Cerebellar nuclear complex (tissue), 1 donor: ENCODE measurements at places on chromosomes 1 and 21.

DNA sequence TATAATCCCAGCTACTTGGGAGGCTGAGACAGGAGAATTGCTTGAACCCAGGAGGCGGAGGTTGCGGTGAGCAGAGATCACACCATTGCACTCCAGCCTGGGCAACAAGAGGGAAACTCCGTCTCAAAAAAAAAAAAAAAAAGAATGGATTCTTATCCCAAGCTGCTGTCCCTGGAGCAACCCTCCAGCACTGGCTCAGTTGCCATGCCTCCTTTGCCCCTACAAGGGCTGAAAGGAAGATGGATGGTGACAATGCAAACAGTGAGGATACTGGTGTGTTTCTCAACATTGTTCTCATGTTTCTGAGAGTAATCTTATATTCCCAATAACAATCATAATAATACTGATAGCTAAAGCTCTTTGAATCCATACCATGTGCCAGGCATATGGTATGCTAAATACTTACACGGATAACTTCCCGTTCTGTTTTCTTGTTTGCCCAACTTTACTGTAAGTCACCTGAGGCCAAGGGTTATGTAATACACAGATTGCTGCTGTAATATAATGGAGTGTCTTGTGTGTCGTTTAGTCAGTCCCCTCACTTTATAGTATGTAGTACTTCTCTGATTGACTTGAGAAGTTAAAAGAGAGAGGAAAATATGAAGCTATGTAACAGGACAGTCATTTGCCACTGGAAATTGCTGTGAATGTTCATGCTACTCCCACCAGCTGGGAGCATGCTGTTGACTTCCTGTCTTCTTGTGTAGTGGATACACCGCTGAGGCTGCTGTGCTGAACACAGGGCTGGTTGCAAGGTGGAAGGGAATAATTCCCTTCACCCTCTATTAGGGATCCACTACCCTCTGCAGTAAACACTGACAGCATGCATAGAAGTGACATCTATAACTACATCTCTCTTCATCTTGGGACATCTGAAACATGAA is 153.6 kb downstream of the CNIH3 start:
- DNase-seq, result no peak

DNA sequence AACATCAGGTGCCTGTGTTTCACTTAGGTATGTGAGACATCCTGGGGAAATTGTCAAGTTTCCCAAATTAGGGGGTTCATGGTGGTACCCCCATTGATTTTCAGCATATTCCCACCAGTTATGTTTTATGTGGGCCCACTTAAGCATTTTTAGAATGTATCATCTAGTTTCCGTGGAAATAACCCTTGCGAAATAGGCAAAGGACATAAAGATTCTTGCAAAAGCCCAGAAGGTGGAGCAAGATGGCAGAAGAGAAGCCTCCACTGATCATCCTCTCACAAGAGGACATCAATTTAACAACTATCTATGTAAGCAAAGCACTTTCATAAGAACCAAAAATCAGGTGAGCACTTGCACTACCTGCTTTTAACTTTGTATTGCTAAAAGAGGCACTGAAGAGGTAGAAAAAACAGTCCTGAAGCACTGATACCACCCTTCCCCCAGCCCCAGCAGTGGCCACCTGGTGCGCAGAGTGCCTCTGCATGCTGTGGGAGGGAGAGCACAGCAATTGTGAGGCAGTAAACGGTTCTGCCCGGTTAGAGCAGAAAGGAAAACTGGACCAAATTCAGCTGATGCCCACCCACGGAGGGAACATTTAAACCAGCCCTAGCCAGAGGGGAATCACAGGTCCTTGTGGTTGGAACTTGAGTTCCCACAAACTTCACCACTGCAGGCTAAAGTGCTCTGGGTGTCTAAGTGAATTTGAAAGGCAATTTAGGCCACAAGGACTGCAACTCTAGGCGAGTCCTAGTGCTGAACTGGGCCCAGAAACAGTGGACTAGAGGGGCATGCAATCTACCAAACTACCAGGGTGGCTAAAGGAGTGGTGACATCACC is 23.2 kb downstream of the MCOLN2 start:
- DNase-seq, result no peak

DNA sequence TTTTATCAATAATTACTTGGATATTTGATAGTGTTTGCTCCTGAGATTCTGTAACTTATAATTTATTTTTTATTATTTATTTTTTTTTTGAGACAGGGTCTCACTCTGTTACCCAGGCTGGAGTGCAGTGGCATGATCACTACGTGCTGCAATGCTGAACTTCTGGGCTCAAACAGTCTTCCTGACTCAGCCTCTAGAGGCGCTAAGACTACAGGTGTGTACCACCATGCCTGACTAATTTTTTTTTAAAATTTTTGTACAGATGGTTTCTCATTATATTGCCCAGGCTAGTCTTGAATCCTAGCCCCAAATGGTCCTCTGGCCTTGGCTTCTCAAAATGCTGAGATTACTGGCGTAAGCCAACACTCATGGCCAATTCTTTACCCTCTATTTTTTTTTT is 845.5 kb upstream of the ADGRL4 start:
- DNase-seq, result no peak

DNA sequence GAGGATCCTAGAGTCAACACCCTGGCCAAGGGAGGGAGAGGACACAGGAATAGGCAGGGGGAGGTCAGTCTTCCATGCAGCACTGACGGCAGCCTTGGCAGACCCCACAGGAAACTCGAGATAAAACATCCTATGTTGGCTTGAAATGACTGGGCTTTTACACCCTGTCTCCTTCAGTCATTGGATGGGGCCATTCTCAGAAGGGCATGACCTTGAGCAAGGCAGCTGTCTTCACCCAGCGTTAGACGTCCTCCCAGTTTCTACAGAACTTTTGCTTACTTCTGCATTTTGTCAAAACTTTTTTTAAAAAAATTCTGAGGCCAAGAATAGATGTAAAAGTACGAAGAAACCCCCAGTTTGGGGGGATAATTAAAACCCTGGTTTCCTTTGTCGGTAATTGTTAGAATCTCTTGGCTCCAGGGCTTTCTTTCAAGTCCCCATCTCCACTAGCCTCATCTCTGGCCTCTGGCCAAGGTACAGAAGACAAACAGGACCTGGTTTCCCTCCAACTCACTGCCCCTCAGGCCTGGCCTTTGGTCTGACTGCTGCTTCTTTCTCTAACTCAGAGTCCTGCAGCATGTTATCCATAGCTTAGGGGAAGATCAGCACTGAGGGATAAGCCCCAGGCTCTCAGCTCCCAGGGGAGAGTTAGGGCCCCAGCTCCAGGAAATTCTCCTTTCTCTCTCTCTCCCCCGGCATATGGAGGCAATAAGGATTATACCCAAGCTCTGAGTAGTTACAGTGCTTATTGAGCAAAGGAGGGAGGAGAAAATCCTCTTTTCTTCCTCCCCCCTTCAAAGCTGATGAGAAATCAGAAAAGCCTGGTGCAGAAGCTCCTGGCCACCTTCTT is 51.6 kb upstream of the KCND3 start:
- no peak for DNase-seq

DNA sequence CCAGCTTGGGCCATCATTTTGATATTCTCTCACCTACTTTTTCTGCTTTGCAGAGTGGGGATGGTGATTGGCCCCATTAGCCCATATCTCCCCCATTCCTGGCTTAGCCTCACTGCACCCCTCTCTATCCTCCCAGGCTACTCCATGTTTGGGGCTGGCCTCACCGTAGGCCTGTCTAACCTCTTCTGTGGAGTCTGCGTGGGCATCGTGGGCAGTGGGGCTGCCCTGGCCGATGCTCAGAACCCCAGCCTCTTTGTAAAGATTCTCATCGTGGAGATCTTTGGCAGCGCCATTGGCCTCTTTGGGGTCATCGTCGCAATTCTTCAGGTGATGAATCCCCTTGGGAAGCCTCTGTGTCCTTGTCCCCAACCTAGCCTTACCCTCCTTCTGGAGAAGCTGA is 2.1 kb upstream of the B4GALT2 start:
- DNase-seq, result no peak

DNA sequence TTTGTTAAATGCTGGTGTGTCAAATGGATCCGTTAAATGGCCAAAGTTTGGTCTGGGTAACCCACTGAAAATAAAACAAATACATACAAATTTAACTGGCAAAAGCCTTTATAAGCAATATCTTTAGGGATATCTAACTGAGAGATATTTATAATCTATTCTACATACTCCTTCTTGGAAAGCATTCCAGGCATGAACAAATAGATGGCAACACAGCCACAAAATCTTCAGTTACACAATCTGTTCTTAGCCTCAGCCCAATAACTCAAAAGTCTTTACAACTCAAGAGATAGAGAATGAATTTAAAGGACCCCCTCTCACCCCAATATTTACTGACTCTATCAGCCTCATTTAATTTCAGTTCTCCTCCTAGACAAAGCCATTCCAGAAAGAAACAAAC is 58.7 kb downstream of the NRDC start:
- no peak for DNase-seq

- no peak for DNase-seq
These were observed 526.7 kb upstream of the ADAMTS5 start for GRCh38 chr21:27493542-27493941.

DNA sequence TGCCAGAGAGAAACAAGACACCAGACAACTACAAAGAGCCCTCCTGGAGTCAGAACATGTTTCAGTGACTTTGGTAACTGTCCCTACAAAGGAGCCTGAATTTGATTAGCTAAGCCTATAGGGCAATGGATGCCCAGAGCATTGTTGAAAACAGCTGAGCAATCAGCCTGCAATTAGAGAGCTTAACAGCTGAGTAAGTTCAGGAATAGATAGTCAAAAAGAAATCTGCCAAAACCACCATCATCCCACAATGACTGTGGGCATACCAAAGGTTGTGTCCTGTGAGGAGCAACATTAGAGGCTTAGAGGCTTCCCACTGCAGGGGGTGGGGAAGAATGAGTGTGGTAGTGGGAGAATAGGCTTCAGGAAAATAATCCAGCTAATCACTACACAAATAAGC is 32.1 kb downstream of the SH3BP5L start:
- no peak for DNase-seq

- no peak for DNase-seq
These were observed 415.7 kb upstream of the ESRRG start for GRCh38 chr1:217138799-217139466.

DNA sequence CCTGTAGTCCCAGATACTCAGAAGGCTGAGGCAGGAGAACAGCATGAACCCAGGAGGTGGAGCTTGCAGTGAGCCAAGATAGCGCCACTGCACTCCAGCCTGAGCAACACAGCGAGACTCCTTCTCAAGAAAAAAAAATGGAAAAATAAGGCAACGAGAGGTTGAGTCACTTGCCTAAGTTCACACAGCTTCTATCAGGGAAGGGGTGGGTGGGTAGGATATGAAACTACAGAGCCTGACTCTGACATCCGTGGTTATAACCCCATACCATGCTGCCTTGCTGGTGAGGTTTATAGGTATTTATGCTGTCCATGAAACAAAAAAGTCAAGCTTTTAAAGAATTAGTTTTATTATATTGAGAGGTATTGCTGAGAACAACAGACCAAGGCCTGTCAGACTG is 61.5 kb upstream of the RAB4A start:
- no peak for DNase-seq

DNA sequence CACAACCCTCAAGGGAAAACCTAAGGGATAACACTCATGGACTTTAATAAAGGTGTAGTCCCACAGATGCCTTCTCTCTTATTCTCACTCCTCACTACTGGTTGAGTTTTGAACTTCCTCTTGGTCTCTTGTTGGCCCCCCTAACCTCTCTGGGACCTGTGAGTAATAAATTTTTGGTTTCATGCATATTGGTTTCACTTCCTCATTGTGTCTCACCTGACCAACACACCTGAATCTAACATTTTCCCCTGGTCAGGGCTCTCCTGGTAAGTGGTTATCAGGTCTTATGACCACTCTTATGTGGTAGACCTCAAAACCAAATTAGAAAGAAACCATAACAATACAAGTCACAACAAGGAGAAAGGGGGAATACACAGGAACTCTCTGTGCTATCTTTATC is 60.5 kb upstream of the PRMT6 start:
- no peak for DNase-seq

- no peak for DNase-seq
These were observed 61.6 kb downstream of the CD46 start for GRCh38 chr1:207813512-207813881.

DNA sequence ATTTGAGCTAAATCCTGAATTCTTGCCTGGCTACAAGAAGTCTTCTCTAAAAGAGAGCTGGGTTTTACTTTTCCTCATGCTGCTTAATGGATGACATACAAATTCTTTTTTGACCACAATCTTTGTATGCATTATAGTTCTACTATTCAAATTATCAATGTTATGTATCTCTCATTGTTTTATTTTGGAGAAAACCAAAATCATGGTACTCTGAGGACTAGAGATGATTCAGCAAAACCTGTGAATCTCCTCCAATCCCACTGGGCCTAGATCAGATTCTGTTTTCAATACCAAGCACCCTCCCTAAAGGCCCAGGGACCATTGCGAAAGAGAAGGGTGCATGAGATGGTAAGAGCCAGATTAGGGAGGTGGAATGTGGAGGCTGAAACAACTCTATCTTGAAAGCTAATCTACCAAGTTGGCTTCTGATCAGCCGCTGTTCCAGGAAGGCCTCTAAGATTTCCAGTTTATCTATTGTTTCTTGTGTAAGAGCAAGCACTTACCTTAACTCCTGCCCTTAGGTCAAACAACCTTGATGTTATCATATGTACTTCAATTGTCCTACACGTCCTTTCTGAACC is 547.2 kb downstream of the PLPP3 start:
- no peak for DNase-seq

DNA sequence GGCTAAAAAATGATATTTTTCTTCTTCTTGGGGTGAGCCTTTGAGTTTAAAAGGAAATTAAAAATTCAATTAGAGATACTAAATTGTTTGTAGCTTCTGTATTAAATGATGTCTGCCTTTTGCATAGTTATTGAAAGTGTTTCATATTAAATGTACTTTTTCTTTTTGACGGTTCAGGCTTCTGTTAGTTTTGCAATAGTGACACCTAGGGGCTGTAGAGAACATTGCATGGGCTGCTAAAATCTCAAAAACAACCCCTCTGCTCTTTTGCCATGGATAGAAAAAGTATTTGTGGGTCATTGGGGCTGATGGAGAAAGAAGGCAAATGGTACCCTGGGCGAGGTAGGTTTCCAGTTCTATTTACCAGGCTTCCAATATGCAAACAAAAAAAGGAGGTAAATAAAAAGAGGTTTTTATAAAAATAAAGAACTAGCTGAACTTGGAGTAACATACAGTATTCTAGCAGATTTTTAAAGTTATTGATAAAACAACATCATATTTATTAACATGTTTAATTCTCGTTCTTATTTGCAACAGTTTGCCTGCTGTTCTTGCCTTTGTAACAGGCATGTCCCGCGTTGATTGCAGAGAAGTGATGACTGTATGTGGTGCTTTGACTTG is 115.4 kb upstream of the HOOK1 start:
- no peak for DNase-seq
